ENCODE measurements at places on chromosomes 2 and 18.
A peak's percentile ranks its signal among the peaks of the same experiment; 100 is the strongest.

- no peak for DNase-seq
Observed at GRCh38 chr2:229372207-229372606, 101.1 kb upstream of the PID1 start.

- DNase-seq: peak; percentile 79
Observed at GRCh38 chr2:182186132-182186735, 200.6 kb downstream of the PPP1R1C start.

- no peak for DNase-seq
Observed at GRCh38 chr2:84776011-84776410, 104.9 kb downstream of the TRABD2A start.

GRCh38 chr2:222753251-222753824 lies 81.9 kb downstream of the MOGAT1 start:
- DNase-seq: no peak

GRCh38 chr18:28922936-28923335 lies 746.0 kb upstream of the CDH2 start:
- no peak for DNase-seq

- DNase-seq: peak; percentile 78
Observed at GRCh38 chr2:179049546-179050311, at the start of gene CCDC141. TSS of gene CCDC141 (minus strand) at chr2:179050137. CDS start at chr2:179049941, 196 bp downstream.

DNA sequence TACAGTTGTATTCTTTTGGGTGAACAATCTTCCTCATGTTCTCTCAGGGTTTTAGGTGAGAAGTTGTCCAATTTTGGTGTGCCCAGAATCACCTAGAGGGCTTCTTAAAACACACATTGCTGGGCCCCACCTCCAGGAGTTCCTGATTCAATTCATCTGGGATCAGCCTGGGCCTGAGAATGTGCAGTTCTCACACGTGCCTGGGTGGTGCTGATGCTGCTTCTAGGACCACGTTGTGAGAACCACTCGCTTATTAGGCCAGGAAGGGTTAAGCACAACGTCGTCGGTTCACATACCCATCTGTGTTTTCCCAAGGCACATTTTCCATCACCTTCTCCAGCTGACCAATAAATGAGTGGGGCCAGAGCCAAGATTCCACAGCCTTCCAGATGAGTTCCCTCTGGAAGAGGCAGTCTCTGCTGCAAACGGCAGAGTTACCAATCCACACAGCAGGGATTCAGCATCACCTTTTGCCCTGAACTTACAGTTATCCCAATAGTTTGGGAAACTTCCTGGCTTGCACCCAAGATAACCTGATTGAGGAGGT lies 277.7 kb upstream of the HNRNPA3 start:
- DNase-seq: no peak

DNA sequence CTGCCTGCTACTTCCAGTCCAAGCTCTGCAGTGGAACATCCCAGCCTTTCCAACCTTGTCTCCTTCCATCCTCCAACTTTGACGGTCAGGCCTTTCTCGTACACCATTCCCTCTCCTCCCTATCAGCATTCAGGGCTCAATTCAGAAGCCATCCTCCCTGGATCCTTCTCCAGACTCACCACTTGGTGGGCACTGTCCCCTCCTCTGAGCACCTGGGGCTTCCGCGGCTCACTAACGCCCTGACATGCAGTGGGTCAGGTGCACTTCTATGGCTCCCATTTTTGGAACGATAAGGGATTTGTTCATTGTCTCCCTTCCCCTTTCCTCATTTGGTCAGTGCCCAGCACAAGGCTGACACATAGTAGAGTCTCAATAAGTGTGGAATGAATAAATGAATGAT lies 56.7 kb downstream of the TNS1 start:
- DNase-seq: no peak

DNA sequence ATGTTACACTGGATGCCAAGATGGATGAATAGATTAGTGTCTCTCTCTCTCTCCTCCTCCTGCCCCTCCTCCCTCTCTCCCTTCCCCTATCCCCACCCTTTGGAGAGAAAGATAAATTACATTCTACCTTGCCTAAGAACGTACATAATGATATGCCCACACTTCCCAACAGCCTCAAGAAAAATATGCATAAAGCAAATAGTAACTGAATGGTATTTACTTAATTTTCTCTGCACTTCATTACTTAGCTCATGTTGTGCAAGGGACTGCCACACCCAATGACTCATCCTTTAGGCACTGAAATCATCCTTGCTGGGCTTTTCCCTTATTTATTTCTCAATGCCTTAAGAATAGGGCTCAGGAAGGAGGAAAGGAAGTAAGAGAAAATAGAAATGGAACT lies 137.3 kb upstream of the PID1 start:
- peak; percentile 12 for DNase-seq

DNA sequence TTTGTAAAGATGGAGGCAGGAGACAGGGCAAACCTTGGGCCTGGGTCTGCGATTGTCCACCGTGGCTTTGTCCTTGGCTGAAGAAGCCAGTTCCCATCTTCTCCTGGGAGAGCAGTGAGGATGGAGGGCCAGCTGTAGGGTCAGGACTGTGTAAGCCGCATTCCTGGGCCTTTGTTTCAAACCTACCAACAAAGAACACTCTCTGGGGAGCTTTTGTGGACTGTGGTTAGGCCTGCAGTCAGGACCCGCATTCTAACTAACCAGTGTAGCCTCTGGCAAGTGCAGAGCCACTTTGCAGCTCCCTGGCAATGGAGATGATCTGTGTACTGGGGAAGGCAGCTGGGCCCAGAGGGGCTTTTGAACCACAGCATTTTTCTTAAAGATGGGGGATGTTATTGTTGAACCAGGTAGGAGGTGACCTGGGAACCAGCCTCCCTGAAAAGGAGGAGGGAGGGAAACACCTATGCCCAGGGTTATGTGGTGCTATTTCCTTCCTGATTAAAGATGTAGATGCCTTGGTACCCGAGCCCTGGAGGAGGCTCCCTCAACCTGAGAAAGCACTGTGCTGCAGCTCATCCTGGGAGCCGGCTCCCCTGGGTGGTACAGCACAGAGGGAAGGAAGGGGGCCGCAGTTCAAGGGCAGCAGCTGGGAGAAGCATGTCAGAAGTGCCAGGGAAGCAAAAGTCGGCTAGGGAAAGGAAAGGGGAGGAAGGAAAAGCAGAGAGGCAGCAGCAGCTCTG lies 12.7 kb upstream of the SMAD4 start:
- no peak for DNase-seq

- peak; percentile 87 for DNase-seq
Observed at GRCh38 chr18:11040823-11041656, 108.3 kb downstream of the PIEZO2 start.

- DNase-seq: peak; percentile 16
Observed at GRCh38 chr2:32058130-32058529, 5.2 kb upstream of the SPAST start.

GRCh38 chr2:233101816-233102215 lies 41.7 kb downstream of the INPP5D start:
- DNase-seq: no peak
